Liver (tissue), 10 donors: ENCODE measurements at places on chromosomes 6 and 20.

- DNase-seq: no peak
Observed at GRCh38 chr6:103819509-103819908, 1040.2 kb downstream of the HACE1 start.

GRCh38 chr6:137978252-137978896, 111.3 kb downstream of the TNFAIP3 start:
- no peak for DNase-seq

DNA sequence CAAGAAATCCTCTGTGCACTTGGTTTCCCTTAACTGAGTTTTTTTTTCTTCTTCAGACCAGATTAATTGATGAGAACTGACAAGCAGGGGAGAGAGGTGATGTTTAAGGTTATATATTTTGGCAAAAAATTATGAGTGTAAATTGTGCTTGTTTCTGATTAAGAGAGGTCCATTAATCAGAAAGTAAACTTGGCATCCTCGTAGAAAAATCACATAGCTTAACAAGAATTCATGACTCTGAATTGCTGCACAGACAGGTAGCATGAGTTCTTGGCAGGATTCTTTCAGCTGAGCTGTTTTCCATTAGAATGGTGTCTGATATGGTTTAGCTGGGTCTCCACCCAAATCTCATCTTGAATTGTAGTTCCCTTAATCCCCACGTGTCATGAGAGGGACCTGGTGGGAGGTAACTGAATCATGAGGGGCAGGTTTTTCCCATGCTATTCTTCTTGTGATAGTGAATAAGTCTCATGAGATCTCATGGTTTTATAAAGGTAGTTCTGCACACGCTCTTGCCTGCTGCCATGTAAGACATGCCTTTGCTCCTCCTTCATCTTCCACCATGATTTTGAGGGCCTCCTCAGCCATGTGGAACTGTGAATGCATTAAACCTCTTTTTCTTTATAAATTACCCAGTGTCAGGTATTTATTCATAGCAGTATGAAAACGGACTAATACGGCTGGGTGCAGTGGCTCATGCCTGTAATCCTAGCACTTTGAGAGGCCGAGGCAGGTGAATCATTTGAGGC, 34.2 kb upstream of the DDR1 start:
- DNase-seq: no peak

GRCh38 chr6:133184798-133185372, 56.3 kb upstream of the EYA4 start:
- no peak for DNase-seq

GRCh38 chr6:118598324-118598723, 50.2 kb downstream of the PLN start:
- DNase-seq: no peak

- DNase-seq: no peak
Observed at GRCh38 chr6:163828038-163828795, 413.7 kb downstream of the QKI start.

DNA sequence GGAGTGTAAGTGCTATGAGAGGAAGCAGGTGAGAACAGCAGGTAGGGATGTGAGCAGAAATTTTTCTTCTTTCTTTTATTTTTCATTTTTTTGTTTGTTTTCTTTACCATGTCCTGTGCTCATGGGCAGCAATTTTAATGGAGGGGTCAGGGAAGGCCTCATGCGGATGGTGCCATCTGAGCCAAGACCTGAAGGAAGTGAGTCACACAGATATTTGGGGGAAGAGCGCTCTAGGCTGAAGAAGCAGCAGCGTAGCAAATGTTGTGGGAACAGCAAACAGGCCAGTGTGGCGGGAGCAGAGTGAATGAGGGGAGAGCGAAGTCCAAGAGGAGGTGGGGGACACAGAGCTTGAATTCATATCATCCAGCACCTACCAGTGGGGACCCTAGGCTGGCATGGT, 12.7 kb downstream of the SPDEF start:
- DNase-seq: no peak

DNA sequence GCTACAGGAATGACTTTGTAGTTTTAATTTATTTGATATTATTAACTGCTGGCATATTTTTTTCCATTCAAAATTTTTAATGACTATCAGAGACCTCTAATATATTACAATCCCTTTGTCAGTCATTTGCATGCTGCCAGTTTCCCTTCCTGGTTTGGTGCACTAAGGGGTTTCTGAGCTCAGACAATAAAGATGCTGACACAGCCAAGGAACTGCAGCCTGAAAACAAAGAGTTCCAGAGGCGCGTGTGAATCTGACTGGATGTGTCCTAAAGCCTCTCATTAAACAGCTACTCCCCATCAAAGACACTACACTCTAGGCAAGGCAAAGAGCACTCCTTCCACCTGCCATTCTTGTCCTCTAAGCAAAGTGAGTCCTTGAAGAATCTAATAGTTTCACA, 116.8 kb upstream of the DST start:
- DNase-seq: no peak

DNA sequence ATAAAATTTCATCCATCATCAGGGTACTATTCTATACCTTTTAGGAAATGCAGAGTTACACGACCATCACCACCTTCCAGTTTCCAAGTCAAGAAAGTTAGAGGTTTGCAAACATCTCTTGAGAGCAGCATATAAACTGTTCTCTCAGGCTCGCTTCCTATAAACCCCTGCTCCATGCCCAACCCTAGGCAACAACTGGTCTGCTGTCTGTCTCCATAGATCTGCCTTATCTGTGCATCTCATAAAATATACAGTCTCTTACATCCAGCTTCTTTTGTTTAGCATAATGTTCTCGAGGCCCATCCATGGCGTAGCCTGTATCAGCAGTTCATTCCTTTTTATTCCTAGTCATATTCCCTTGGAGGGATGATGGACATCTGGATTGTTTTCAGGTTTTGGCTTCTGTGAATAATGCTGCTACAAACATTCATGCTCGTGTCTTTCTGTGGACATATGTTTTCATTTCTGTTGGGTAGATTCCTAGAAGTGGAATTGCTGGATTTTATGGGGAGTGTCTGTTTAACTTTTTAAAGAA, 6.1 kb downstream of the PTPRT start:
- no peak for DNase-seq

- no peak for DNase-seq
Observed at GRCh38 chr6:127058027-127058426, 60.4 kb upstream of the RSPO3 start.

GRCh38 chr6:150304429-150304828, 64.4 kb upstream of the IYD start:
- no peak for DNase-seq

- no peak for DNase-seq
Observed at GRCh38 chr20:33979094-33979493, 14.6 kb upstream of the RALY start.

DNA sequence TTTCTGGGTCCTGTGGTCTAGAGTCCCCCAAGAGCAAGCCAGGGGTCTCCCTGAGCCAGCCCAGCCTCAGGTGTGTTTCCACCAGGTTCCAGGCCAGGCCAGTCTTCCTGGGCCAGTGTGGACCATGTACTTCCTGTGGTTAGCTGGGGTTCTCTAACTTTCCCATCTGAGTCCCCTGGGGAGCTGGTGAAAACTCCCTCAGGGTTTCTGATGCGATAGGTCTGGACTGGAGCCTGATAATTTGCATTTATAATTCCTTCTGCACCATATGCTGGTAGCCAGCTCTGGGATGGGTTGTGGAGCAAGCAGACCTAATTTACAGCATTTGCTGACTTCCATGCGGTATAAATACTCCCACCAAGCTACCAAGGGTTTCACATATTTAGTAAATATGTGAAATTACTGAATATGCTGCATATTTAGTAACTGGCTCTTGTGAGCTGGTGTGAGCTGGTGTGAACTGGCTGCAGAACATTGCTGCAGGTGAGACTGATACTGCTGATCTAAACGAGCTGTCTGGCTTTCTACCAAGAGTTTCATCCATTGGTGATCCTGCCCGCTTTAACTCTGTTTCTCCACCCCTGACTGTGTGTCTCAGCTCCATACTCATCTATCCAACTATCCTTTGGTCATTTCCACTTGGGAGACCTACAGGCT, 62.6 kb downstream of the RIN2 start:
- DNase-seq: no peak

DNA sequence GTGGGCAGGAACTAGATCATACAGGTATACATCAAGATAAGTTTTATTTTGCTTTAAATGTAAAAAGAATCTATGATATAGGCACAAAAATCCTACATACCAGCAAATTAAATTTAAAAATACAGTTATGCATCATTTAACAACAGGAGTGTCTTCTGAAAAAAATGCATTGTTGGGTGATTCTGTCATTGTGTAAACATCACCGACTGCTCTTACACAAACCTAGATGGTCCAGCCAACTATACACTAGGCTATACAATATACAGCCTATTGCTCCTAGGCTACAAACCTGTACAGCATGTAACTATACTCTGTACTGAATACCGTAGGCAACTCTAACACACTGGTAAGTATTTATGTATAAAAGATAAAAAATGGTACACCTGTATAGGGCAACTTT, 139.4 kb downstream of the RNGTT start:
- DNase-seq: no peak

- no peak for DNase-seq
Observed at GRCh38 chr6:119182875-119183274, 104.4 kb upstream of the FAM184A start.
